ENCODE measurements at places on chromosomes 4 and X.

- no peak for DNase-seq
Measured at GRCh38 chr4:183773790-183774189, 114.7 kb downstream of the TRAPPC11 start.

GRCh38 chrX:77693594-77693993 is 92.4 kb downstream of the ATRX start:
- no peak for DNase-seq

DNA sequence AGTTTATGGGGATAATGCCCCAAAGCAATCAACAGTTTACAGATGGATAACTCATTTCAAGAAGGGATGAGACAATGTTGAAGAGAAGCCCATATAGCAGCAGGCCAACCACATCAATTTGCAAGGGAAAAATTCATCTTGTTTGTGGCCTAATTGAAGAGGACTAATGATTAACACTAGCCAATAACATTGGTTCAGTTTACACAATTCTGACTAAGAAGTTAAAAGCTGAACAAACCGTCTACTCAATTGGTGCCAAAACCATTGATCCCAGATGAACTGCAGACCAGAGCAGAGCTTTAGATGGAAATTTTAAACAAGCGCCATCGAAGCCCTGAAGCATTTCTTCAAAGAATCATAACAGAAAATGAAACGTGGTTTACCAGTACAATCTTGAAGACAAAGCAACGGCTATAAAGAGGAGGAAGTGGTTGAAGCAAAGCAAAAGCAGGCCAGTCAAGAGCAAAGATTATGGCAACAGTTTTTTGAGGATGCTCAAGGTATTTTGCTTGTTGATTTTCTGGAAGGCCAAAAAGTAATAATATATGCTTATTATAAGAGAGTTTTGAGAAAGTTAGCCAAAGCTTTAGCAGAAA is 20.5 kb upstream of the BLTP1 start:
- no peak for DNase-seq

GRCh38 chr4:152392079-152392478 is 143.8 kb downstream of the FBXW7 start:
- no peak for DNase-seq

DNA sequence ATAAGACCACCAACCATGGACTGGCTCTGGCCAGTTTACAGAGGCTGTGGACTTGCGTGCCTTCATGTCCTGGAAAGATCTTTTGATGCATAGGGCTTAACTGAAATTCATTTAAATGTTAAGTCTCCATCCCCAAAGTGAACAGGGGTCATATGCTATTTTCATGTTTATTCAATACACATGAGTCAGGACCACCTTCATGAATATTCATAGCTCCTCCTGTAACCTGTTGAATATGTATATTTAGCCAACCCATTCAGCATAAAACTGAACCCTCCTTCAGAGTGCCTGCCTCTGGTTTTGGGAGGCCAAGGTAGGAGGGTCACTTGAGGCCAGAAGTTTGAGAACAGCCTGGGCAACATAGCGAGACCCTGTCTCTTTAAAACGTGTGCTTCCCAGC is 7.1 kb downstream of the CTPS2 start:
- DNase-seq: no peak

- DNase-seq: no peak
Measured at GRCh38 chr4:2809610-2810180, 16.8 kb downstream of the SH3BP2 start.

GRCh38 chr4:78517050-78517652 is 34.4 kb upstream of the ANXA3 start:
- no peak for DNase-seq
